NCI-H1092 treated with DMSO at 0.1 percent for 48 hours (cell line): ENCODE measurements at places on chromosomes 13 and 19.

DNA sequence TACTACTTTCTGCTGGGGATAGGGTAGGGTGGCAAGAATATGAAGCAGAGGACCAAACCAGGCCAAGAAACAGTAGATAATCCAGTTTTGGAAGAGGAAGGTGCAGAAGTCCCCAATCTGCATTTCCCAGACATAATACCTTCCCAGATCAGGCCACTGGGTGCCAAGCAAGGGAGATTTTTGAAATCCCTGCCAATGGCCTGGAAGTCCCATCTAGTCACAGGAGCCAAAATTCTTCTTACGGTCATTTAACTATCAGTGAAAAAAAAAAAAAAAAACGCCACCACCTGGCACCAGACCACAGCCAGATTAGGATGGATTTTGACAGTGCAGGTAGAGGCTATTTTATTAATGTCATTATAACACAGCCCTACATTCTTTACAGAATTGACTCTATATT, 57.8 kb downstream of the ZC3H13 start:
- no peak for DNase-seq

GRCh38 chr19:51027873-51028272, 1.5 kb upstream of the KLK11 start:
- no peak for DNase-seq

DNA sequence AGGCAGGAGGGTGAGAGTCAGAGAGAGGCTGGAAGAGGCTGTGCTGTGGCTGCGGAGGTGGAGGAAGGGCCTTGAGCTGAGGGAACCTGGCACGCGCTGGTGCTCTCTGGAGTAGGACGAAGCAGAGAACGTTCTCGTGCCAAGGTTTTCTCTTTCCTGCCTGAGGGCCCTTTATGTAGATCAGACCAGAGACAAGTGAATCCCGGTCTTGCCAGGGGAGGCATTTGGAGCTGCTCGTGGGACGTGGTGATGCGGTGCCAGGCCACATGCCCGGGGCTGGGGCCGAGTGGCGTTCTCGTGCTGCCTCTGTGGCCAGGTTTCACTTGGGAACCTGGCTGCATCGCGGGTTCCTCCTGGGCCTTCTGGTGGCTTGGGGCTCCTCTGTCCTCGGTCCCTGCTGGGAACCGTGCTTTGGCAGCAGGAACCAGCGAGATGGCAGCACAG, 54.2 kb downstream of the KDM4B start:
- DNase-seq: no peak

- DNase-seq: no peak
Measured at GRCh38 chr19:21410166-21410565, 13.2 kb downstream of the ZNF493 start.

DNA sequence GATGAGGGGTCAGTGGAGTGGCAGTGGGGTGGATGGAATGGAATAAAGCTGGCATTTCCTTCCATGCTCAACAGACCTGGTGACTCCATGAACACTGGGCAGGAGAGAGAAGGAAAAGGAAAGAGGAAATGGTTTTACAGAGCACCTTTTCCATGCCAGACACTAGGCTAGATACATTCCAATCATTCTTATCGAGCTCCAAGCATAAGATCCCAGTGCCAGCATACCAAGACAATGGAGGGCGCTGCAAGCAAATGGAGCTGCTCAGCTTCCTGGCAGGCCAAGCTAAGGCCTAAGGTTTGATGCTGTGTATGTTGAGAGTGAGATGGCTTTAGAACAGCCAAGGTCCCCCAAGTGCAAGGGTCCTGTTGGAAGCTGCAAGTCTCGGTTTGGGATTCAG, 113.2 kb downstream of the HSPH1 start:
- DNase-seq: no peak

DNA sequence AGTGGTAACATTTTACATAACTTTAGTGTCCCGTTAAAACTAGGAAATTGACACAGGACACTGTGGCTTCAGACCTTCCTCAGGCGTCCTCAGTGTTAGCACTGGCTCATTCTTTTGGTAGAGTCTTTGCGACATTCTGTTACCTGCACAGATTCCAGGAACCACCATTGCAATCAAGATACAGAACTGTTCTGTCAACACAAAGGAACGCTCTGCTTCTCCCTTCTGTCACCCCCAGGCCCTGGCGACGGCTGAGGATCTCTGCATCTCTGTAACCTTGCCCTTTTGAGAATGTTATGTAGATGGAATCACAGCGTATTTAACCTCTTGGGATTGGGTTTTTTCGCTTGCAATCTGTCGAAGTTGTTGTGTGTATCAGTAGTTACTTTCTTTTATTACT, 22.6 kb downstream of the KDM4B start:
- DNase-seq: no peak

GRCh38 chr19:55493052-55493644, 4.9 kb downstream of the SSC5D start:
- no peak for DNase-seq

- DNase-seq: no peak
Measured at GRCh38 chr19:18856385-18857126, 24.8 kb downstream of the UPF1 start.
